ENCODE measurements at places on chromosomes 1 and 21.

DNA sequence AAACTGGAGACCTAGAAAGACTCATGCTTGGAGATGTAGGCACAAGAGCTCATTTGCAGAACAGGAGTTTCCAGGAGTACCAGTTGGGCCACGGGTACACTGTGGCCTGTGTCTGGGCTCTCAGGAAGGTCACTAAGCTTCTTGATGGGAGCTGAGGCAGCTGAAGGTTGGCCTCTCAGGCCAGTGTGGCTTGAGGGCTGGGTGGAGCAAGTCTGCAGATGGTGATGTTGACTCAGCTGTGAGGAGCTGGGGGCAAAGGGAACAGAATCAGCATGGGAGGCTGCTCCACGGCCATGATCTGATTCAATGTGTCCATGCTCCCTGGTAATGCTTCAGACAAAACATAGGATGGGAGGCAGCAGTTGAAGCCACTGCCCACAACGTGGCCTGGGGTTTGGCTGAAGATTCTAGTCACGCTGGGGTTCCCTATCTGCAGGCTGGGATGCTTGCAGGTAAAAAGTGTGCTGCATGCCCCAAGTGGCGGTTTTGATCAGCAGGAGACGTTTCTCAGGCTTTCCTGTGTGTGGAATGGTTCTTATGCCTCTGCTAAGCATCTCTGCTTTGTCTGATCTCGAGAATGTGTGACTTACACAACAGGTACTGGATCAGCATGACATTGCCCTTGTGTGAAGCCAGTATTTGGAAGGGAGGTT is 15.4 kb upstream of the TENT5C start:
- DNase-seq, result no peak

DNA sequence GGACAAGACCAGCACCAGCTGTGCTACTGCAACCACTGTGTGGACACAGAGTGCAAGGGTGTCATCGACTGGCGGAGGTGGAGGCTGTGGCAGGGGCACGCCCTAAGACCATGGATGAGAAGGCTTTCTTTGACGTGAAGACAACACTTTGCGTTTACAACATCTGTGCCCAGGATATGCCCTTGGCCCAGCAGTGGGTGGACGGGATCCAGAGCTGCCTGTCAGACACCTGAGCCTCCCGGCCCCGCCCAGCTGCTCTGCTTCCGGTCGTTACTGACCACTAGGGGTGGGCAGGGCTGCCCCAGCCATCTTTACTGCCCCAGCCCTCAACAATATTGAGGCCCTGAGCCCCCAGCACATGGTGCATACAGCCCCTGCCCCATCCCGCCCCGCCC is 21.4 kb upstream of the NPPB start:
- no peak for DNase-seq

- no peak for DNase-seq
These were observed 36.8 kb downstream of the TRIM11 start for GRCh38 chr1:228369608-228370438.

DNA sequence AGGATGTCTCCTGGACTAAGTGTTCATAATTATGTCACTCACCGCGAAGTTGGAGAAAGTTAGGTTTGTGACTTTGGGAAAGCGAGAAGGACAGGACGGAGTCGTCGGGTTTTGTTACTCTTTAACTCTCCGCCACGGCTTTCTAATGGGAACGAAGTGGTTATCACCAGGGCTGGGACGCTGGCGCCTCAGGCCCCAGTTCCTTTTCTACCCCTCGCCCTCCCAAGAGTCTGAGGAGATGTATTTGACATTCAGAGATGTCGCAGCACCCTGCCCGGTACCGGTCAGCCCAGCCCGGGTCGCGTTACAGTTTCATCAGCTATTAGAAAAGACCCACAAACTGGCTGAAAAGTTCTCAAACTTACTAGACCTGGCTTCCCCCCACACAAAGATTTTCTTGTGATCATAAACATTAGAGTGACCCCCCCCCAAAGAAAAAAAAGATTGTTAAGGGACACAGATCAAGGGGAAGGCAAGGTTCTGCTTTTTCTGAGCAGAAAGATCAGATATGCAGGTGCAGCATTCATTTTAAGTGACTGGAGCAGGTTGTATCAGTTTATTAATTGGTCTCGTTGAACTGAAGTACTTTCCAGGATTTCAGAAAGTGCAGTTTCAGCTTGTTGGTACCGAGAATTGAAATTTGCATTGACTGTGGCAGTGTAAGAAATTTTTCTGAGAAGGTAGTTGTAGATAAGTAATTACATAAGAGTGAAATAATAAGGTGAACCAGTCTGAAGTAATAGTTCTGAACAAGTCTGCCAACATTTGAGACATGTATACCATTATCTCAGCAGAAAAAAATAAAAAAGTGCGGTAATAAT is 859 bp upstream of the ZBTB18 start:
- peak; percentile 46 for DNase-seq

DNA sequence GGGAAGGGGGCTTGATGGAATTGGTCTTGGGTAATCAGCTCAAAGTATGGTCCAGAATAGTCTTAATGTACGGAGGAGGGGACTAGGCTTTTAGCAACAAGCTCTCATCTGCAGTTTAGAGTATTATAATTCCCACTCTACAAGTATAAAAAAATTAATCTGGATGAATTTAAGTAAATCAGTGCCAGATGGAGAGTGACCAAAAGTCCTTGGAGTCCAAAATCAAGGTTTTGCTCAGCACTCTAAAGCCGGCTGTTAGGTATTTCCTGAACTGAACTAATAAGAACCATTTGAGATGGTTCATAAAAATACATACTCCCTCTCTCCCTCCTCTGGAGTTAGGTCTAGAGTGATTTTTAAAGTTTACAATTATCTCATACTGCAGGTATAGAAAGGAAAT is 23.7 kb downstream of the GLUL start:
- DNase-seq, result no peak

GRCh38 chr1:77051425-77051824 is 167.8 kb downstream of the PIGK start:
- no peak for DNase-seq

- DNase-seq, result peak; percentile 52
These were observed 4.2 kb upstream of the OTUD3 start for GRCh38 chr1:19877821-19878636.

GRCh38 chr1:6724517-6725141 is 23.0 kb upstream of the DNAJC11 start:
- DNase-seq, result no peak

DNA sequence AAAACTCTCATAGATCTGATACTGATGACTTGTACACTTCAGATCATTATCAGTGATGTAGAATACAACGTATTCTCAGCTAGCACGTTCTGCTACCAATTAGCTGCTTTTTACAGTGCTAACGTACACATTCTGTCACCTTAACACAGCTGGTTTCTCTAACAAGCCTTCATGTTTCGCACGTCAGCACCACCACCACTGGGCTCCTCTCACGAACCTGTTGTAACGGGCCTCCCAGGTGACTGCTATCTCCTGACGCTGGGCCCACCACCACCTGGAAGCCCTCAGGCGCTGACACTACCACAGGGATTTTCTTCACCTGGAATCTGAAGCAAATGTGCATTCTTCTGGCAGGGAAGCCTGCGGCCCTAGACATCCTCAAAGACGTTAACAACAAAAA is 19.8 kb downstream of the TOMM20 start:
- DNase-seq, result no peak

- DNase-seq, result no peak
These were observed 320.5 kb upstream of the NR5A2 start for GRCh38 chr1:199706826-199707606.

- DNase-seq, result peak; percentile 32
These were observed 3.8 kb downstream of the PBXIP1 start for GRCh38 chr1:154951901-154952657.

DNA sequence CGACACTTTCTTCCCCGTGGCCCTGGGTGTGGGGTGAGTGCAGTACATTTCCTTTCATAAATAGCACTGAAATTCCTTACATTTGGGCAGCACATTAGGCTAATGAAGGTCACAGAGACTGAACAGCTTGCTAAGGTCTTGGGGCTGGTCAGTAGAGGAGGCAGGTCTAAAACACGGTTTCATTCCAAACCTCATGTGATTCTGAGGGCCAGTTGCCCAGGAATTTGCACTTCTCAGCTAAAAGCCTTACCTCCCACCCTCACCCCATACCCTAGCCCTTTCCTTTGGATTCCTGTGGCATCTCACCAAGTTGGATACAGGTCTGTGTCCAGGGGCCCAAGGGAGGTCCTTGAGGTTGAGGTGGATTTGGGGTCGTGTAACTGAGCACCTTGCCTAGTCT is 147.8 kb upstream of the CD34 start:
- DNase-seq, result no peak

GRCh38 chr1:193545171-193545570 is 358.8 kb upstream of the B3GALT2 start:
- DNase-seq, result no peak

DNA sequence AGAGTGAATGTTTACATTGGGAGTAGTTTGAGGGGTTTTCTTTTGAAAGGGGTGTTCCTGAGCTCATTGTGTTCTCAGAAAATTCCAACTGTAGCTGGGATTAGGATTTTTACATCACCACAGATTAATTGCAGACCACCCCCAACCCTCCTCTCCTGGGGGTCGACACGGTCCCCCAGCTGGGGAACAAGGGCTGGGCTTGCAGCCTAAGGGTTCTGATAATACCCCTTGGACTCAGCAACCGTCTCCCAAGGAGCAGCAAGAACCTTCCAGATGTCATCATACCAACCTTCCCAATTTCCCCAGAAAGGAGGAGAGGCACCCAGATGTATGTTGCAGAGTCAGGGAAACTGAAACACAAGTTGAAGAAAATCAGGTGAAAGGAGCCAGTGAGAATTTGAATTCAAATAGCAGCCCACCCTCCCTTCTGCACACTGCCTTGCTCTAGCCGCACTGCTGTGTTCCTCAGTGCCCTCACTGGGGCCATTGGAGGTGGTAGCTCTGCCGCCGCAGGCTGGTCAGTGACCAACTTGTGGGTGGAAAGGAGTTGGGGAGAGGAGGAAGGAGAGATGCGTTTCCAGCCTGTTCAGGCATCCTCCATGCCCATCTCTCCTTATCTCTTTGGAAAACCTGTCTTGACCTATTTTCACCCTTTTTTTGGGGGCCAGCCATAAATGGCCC is 14.7 kb upstream of the IGFN1 start:
- no peak for DNase-seq

DNA sequence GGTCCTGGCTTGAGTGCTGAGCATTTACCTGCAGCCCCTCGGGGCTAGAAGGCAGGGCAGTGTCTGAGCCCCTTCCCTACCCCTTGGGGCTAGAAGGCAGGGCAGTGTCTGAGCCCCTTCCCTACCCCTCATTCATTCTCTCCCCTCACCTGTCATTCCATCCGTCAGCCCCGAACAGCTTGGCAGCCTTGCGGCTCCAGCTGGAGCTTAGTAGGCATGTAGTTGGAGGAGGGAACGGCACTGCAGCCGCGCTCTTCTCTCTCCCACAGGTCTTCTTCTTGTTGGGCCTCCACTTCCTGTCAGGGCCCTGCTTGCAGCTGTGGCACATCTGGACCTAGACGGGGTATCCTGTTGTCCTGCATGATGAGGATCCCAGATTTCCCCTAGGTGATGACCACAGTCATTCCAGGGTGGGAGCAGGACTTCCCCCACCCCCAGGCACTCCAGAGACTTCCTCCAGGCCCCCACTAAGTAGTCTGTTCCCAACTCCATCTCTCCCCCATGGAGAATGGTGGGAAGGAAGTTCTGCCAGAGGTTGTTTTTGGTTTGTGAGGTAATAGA is 22.2 kb downstream of the MAPKAPK2 start:
- no peak for DNase-seq

DNA sequence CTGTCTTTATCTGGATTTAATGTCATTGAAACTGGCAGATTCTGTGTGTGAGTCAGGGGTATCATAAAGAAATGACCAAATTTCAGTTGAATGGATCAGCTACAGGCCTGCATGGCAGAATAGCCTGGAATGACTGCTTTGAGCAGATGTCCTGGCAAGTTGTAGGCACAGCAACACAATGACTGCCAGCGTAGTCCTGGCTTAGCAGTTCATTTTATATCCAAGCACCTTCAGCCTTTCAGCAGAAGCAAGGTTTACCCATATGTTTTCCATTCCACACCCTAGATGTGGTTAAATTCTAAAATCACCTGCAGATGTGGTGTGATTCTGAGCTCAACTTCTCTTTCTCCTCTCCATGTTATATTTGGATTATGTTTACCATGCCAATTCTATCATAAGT is 22.3 kb upstream of the PTGFR start:
- DNase-seq, result no peak

GRCh38 chr1:167668108-167668507 is 38.1 kb downstream of the RCSD1 start:
- DNase-seq, result no peak

GRCh38 chr1:160625725-160626498 is 20.9 kb downstream of the SLAMF1 start:
- DNase-seq, result peak; percentile 92

DNA sequence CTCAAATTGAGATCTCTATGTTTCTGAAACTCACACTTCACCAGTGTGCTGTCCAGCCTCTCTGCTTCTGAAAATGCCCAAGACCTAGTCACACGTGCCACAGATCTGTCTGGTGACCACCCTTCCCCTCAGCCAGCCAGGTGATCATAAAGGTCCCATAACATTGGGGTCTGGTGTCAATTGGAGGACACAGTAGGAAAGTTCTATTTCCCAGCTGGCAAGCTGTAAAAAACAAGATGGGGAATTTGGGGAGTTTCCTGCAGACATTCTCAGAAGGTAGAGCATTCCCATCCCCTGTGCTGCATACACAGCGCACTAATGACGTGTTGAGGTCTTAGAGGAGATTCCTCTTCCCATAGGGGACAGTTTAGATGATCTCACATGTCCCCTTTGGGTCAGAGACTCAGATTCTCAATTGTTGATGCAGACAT is 50.1 kb downstream of the RPS6KA1 start:
- no peak for DNase-seq

DNA sequence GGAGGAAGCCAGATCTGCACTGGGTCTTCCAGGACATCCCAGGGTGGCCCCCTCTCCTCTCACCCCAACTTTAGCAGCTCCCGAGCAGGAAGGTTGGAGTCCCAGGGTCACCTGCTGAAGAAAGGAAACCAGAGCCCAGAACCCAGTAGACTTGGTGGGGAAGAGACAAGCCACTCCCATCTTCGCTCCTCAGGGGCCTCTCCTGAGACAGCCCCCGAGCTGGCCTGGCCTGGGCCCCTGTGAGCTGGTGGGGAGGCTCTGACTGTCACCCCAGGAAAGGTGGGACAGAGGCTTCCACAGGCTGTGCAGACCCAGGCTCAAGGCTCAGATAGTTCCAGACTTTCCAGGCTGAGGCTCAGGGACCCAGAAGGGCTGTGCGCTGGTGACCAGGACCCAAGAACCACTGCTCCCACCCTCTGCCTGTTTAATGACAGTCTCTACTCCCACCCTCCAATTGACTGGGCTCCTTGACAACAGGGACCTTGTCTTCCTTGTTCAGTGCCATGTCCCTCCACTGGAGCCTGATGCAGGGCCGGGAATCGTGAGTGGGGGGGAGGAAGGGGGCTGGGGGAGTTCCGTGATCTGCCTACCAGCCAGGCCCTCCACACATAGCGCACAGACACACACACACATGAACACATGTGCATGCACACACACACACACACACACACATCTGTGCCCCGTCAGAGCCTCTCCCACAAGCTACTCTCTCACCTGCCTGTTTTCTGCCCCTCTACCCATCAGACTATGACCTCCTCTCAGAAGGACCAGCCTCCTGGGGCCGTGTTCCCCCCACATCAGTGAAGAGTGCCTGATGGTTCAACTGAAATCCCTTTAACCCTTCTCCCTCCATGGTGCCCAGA is 401.2 kb downstream of the MATN1 start:
- DNase-seq, result no peak
